LoVo (cell line): ENCODE measurements at places on chromosomes 4 and X.

DNA sequence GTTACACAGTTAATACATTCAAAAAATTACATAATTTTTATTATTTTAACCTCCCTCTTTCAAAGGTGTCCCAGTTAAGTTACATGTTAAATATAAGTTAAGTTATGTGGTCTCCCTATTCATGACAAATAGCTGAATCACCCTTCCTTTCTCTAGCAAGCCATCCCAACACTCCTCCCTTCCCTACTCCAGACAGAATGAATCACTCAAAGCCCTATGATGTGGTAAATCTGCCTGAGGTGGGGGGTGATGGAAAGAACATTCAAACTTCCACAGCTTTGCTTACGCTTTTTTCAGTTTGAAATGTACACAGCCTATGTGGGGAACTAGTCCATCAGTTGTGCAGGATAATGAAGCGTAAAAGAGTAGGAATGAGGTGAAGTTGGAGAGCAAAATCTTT is 90.2 kb downstream of the CXCL13 start:
- peak; percentile 53 for DNase-seq

DNA sequence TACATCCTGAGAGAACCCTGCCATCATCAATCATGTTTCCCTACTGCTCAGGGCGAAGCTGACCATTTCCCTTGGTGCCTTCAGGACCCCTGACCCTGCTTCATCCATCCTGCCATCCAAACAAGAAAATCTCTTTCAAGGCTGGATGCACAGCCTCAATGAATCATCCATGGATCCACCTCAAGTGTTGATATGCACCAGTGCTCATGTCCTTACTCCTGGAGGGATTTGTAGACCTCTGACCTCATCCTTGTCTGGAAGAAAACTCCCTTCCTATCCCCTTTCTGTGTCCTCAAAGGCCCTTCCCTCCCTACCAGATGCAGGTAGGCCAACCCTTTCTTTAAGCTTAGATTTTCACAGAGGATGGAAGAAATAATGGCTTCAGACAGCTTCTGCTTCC is 24.6 kb downstream of the BEX3 start:
- no peak for DNase-seq

DNA sequence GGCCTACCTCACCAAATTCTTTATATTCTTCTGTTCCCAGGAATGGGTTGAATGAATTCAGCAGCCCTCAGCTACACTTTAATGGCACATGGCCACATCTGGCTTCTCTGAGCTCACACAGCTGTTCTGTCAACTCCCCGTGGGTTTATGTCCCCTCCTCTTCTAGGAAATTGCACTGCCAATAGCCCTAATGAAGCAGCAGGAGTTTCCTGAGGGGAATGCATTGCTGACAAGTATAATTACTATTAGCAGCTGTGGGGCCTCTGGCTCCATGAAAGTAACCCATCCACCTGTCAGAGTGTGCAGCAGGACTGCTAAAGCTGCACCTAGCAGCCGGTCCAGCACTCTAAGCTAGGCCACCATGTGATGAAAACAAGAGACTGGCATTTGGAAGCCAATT is 50.3 kb downstream of the FTHL17 start:
- no peak for DNase-seq

DNA sequence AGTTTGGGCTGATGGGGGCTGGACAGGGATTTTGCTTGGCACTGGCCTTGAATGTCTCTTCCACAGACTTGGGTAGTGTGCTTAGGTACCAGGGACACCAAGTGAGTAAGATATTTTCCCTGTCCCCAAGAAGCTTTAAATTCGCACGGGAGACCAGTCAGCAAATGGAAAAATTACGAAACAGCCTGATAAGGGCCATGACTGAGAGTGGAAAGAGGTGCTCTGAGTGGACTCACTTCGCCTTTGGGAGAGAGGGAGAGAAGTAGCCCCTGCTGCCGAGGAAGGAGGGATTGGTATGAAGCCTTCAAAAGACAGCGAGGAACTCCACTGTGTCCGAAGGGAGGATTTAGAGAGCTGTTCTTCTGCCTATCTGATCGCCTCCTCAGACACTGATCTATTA is 2.6 kb downstream of the LSM6 start:
- DNase-seq = no peak

DNA sequence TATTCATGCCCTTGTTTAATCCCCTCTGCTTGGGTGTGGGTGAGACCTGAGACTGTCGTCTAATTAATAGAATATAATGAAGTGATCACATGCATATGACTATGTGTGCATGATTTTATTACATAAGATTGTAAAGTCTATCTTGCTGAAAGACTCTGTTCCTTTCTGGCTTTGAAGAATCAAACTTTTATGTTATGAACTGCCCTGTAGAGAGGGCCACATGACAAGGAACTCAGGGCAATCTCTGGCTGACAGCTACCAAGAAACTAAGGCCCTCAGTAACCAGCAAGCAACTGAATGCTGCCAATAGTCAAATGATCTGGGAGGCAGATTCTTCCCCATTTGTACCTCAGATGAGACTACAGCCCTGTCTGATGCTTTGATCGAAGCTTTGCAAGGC is 13.5 kb downstream of the TSPAN7 start:
- DNase-seq = no peak

GRCh38 chr4:15881820-15882219 is 56.7 kb downstream of the FGFBP1 start:
- DNase-seq = no peak

DNA sequence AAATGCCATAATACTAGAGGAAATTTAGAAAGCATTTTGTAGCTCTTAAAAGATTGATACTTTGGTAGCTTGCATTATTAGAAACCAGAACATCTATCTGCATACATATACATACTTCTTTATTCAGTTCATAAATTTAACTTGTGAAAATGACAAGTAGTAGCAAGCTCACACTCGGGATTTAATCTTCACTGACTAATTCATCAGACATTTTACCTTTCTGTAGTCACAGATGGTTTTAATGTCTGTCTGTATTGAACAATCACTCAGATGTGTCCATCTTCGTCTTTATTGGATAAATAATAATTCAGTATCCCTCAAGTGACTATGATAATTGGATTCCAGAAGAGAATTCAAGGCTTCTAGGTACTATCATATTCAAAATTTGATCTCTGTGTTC is 232.3 kb downstream of the TENM3 start:
- no peak for DNase-seq

GRCh38 chr4:124947622-124948265 is 235.2 kb upstream of the ANKRD50 start:
- DNase-seq = no peak

GRCh38 chrX:37754516-37754915 is 25.3 kb upstream of the CYBB start:
- no peak for DNase-seq

GRCh38 chr4:168604496-168605373 is 107.9 kb downstream of the PALLD start:
- peak; percentile 52 for DNase-seq

GRCh38 chrX:133854290-133854689 is 131.1 kb downstream of the GPC3 start:
- no peak for DNase-seq

DNA sequence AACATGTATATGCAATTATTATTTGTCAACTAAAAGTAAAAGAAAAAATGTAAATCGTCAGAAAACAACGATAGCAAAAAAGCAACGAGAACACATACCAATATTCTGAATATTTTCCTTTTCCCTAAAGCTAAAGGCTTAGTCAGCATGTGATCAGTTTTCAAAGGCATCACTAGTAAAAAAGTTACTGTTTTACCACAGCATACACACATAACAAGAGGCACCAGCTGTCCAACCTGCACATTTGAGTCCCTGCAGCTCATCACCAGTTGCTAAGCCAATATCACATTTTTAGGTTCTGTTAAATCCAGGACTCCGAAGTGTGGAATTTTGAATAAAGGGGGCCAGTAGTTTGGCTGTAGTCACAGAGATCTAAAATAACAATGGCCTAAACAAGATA is 203.8 kb downstream of the ADGRA3 start:
- DNase-seq = no peak

- no peak for DNase-seq
Observed at GRCh38 chr4:57985161-57985560, 875.0 kb upstream of the IGFBP7 start.

DNA sequence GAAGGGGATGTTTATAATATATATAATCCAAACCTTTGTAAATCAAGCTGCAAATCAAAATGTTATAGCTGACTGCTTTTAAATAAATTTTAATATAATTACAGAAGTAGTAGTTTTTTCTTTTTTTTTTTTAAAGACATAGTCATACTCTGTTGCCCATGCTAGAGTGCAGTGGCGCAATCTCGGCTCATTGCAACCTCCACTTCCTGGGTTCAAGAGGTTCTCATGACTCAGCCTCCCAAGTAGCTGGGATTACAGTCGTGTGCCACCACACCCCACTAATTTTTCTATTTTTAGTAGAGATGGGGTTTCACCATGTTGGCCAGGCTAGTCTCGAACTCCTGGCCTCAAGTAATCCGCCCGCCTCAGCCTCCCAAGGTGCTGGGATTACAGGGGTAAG is 178.7 kb downstream of the FBXW7 start:
- no peak for DNase-seq

DNA sequence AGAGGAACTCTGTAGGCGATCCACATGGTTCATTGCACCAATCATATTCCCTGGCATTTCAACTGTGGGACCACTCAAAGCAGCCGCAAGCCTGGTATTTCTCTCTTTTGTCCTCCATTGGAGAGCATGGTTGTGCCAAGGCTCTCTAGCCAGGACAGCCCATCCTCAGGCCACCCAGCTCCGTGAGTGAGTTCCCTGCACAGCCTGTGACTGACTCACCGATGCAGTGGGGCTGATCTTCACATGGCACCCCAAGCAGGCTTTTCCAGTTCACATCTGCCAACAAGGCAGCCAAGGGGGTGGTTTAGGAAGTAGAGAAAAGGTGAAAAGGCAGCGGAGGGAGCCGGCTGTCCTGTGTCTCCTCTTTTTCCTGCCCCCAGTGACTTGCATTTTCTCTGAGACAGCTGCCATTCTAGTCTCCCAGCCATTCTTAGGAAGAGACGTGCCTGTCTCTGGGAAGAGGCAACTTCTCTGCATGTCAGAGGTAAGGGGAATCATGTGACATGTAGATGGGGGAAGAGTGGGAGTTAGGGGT is 69.2 kb downstream of the MID1IP1 start:
- DNase-seq = no peak

GRCh38 chr4:137861682-137862081 is 329.4 kb upstream of the PCDH18 start:
- peak; percentile 16 for DNase-seq

GRCh38 chrX:13050151-13050550 is 5.7 kb upstream of the FAM9C start:
- no peak for DNase-seq

GRCh38 chr4:40240040-40240653 is 43.3 kb downstream of the RHOH start:
- no peak for DNase-seq

DNA sequence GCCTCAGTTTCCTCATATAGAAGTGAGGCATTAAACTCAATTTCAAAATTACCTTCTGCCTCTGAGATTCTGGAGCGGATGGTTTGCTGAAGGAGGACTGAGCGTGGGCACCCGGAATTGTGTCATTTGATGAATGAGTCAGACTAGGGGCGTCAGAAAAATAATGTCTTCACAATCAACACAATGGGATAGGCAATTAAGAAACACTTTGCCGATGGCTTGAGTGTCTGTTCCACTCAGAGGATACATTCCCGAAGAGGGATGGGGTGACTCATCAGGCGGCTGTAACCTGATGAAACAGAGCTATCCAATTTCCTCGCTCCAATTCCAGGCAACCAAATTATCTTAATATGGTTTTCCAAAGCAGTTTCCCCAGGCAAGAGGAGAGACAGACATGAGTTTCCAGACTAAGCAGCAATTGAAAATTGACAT is 1.2 kb upstream of the CHRNA9 start:
- DNase-seq = peak; percentile 47

GRCh38 chrX:148850631-148851030 is 350.2 kb downstream of the AFF2 start:
- DNase-seq = no peak

GRCh38 chr4:118774989-118775388 is 60.9 kb downstream of the SEC24D start:
- no peak for DNase-seq

GRCh38 chr4:99586797-99587196 is 12.2 kb downstream of the MTTP start:
- DNase-seq = peak; percentile 38

GRCh38 chrX:3461397-3462165 is 115.1 kb upstream of the MXRA5 start:
- DNase-seq = peak; percentile 28

GRCh38 chrX:19743386-19743785 is 144.0 kb downstream of the SH3KBP1 start:
- no peak for DNase-seq

GRCh38 chr4:185734214-185734613 is 77.8 kb downstream of the SORBS2 start:
- no peak for DNase-seq

- no peak for DNase-seq
Observed at GRCh38 chr4:74366367-74366911, 1.5 kb downstream of the EREG start.

GRCh38 chrX:12149670-12150407 is 11.6 kb downstream of the FRMPD4 start:
- no peak for DNase-seq

DNA sequence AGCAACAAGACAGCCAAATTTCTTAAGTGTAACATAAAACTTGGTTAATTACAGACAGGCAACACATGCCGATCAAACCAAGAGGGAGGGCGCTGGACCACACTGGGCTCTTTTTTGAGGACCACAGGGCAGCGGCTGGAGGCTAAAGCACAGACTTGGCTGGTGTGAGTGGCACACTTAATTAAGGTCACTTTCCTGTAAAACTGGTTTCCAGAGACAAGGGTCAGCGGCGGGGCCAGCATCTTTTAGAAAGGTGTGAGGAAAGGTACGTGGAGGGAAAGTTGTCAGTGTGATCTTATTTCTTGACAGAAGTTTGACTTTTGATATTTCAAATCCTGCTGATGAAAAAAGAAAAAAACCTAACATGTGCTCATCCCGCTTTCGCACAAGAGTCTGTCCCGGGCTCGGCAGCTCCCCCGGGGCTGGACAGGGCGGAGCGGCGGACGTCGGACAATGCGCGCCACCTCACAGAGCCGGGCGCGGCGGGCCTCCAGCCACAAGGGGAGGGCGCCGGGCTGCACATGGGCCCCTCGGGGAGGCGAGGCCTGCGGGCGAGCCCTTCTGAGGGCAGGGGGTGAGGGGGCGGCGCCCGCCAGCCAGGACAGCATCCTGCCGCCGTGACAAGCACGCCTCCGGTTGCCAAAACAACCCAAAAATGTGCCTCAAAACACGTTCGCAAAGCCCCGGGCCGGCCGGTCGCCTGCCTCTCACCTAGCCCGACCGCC is 660 bp upstream of the HSPA4L start:
- DNase-seq = no peak

GRCh38 chrX:46400530-46401443 is 144.4 kb downstream of the ZNF674 start:
- DNase-seq = no peak

DNA sequence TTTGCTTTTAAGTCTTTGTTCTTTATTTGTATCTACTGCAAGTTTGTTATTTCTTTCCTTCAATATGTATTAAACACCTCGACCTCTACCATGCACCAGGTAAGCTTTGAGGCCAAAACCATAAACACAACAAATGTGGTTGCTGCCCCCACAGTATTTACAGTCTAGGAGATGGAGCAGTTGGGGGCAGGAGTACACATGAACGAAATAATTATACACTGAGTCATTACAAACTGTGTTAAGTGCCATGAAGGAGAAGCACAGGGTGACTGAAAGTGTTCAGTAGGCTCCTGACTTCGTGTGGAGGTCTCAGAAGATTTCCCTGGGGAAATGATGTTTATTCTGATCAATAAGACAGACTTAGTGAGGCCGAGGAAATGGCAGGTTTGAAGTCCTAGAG is 30.3 kb downstream of the SLC25A43 start:
- DNase-seq = no peak
